ENCODE measurements at places on chromosomes 1 and 21.

- DNase-seq = no peak
These were observed 1.0 kb downstream of the NTMT2 start for GRCh38 chr1:170146720-170147263.

DNA sequence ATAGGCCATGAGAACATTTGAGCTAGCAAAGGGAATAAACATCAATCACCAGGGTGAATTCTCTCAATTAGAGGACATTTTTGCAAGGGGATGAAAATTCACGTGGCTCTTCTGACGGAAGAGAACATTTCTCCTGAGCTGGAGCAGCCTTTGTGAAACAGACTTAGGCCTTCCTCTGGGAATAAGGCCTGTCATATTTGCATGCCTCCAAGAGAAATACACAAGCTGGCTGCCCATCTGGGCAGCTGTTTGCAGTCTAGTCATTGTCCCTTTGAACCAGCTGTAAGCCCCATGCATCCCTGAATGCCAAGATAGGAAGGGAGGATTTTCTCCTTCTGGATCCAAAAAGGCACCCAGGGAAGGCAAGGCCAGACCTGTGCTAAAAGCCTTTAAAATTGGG is 5.5 kb downstream of the LEMD1 start:
- no peak for DNase-seq

- DNase-seq = no peak
These were observed 2.9 kb downstream of the DBT start for GRCh38 chr1:100246738-100247137.

DNA sequence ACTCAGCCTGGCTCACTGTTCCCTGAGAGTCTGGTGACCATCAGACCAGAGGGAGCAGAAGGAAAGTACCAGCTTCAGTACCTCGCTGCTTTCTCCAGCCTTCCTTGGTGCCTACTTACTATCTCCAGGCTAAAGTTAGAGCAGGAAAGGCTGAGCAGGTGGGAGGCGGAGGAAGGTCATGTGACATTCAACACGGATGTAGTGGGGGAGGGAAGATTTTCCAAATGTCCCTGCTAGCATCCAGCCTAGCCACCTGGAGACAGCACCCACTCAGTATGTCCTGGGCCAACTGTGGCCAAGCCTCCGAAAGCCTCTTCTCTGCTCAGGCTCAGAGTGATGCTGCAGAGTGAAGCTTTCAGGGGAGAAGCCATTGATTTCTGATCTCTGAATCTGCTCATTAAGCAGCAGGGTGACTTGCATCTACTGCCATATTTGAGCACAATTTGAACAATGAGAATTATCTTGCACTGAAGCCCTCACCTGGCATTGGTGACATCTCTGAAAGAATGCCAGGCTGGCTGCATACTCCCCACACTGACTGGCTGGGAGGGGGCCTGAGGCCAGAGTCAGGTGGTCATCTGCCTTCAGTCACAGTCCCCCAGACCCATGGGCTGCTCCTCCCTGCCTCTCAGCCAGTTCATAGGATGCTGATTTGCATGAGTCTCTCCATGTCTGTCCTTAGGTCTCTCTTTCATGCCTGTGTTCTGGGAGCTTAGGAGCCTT is 86.2 kb downstream of the KCND3 start:
- no peak for DNase-seq

DNA sequence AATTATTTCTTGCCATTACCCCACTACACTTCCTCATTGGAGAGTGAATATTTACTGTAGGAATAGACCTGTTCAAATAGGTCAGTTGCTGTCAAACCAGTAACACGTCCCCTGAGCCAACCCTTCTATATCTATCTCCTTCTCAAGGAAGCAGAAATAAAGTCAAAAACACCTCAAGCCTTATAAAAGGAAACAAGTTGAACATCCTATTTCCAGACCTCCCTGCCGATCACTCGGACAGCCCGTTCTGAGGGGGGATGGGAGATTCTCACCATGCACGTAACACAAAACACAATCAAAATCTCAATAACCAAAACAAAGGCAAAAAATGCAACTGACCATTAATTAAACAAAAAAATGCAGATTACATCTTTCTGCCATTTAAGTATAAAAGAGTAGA is 121.5 kb upstream of the KRTAP19-8 start:
- no peak for DNase-seq

DNA sequence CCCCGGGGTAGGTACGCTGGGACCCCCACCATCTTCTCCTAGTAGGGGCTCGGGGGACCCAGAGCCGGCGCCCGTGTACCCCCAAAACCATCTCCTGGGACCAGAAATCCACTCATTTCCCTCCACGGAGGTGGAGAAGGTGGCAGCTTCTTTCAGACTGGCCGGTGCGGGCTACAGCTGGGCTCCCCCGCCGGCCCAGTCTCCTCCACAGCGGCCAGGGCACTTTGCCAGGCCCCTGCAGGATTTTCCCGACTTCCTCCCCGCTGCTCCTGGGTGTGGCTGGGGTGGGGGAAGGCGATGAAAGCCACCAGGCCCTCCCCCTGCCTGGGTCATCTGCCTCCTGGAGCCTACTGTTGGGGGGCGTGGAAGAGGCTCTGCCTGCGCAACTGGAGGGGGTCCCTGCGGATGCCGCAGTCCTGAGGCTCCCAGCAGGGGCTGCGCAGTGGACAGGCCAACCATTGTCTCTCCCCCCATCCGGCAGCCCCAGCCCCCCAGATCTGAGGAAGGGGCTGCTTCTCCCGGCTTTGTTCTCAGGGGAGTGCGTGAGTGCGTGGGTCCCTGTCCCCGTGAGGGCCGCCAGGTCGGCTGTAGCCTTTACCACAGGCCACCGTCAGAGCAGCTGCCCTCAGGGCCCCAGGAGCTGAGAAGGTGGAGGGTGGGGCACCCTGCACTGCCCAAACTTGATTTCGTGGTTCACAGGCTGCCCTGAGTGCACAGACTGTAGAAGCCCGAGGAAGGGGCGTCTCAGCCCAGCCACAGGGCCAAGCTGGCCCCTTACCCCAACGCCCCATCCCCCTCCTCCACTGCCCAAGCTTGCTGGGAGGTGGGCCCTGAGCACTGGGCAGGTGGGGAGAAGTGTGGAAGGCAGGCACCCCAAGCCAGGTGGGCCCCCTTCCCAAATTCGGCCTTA is 1.3 kb downstream of the AGRN start:
- peak; percentile 86 for DNase-seq

DNA sequence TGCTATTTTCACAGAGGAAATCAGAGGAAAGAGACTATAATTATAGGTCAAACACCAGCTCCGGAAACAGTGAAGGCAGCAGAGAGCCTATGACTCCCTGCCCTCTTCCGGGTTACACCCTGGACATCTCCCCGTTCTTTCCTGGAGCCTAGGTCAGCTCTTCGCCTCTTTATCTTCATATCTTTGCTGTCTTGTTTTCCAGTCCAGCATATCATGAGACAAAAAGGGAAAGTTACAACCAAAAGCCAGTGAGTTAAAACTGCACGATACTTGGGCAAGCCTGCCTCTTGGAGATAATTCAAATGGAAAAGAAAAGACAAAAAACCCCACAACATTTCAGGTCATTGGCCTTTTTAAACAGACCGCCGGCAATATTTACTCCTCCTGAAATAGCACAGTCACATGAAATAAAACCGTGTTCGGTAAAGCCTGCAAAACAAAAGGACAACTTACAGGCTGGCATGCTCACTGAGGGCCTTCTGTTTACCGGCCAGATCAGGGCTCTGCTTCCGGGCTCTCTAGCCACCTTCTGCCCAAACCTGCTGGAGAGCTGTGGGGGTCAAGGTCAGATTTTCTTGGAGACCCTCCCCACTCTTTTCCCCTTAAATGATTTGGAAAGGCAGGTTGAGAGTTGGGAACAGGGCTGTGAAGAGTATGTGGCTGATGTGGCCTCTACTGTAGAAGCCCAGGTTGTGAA is 42.8 kb upstream of the PPP2R5A start:
- no peak for DNase-seq

GRCh38 chr1:46692811-46693770 is 21.4 kb downstream of the TEX38 start:
- no peak for DNase-seq

DNA sequence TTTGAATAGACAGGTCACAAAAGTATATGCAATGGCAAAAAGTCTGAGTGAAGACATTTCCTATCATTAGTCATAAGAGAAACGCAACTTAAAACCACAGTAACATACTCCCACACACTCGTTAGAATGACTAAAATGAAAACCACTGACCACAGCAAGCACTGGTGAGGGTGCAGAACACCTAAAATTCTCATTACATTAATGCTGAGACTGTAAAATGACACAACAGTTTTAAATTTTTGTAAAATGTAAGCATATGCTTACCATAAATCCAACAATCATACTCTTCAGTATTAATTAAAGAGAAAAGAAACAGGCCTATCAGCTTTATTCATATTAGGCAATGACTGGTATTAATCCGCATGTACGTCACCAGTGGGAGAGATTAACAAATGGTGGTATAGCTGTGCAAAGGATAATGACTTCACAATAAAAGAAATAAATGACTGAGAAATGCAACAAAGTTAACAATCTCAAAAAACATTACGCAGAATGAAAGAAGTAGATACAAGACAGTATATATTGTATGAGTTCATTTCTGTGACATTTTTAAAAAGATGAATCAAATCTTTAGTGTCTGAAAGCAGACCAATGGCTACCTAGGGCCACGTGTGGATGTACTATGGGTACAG is 253.5 kb downstream of the AKT3 start:
- DNase-seq = peak; percentile 85

DNA sequence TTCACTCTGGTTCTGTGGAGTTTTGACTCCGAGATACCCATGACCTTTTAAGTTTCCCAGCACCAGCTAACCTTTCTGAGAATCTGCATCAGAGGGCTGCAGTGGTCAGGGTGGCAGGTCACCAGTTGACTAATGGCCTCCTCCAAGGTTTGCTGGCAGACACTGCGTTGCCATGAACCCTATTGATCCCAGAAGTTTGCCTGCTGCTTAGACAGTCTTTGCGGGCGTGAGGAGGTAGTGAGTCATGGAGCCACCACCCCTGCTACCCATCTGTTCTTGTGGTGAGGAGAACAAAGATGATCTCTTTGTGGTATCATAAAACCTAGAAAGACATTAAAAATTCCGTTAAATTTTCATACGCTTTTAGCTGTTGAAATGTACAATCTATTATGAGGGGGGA is 180.4 kb downstream of the FGGY start:
- no peak for DNase-seq

DNA sequence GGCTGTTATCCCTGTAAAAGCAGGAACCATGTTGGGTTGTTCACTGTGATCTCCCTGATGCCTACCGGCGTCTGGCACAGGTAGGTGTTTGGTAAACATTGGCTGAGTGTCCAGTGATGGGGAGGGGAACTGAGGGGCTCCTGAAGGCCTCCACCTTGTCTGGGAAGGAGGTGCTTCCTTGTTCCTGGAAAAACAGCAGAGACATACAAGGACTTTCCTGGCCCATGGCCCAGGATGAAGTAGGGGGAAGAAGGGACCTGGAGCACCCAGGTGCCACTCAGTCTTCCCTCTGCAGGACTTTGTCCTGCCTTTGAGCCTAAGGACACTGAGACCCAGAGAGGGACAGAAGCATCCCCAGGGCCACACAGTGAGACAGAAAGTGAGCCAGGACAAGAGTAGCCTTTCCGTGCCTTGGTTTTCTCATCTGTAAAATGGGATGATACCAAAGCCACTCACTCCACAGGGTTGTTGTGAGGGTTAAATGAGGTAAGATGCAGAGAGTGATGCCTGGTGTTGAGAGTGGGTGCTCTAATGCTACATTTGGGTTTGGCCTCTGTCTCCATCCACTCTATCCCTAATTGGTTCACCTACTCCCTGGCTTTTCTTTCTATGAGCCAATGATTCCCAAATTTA is 6.1 kb upstream of the HEYL start:
- no peak for DNase-seq

- DNase-seq = no peak
These were observed 29.5 kb downstream of the DLGAP3 start for GRCh38 chr1:34899906-34900305.

GRCh38 chr21:36676039-36676950 is 22.6 kb upstream of the SIM2 start:
- no peak for DNase-seq

DNA sequence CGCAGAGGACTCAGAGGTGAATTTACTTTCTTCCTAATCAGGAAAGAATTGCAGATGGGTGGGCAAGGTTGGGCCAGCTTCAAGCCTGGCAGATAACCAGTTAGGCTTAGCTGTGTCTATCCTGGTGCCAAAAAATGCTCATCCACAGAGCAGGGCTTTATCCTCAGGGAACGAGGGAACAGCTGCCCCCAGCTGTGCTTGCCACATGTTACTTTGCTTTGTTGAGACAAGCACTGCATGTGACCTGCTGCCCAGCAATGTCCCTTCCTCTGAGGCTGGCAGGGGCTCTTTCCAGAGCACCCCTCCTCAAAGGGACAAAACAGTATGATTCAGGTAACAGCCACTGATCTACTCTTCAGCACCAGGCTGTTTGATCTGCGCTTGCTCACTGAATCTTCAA is 505.1 kb upstream of the USP24 start:
- DNase-seq = no peak

- DNase-seq = peak; percentile 71
These were observed 62.3 kb downstream of the PTGS2 start for GRCh38 chr1:186617926-186618325.

- DNase-seq = no peak
These were observed 124.5 kb downstream of the TSEN15 start for GRCh38 chr1:184176058-184176457.

DNA sequence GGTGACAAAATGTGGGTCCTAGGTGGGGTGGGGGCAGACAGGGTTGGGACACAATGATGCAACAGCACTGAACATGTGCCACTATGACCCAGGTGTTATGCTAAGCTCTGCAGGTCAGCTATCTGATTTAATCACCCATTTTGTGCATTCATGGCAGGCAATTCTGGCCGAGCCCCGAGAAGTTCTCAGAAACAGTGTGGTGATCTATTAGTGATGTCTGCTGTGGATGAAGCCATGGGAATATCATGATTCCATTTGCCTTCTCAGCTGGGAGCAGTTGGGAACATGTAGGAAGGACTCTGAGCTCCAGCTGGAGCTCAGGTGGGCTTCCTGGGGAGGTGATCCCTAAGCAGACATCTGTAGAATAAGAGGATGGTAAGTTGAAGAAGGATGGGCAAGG is 194.0 kb upstream of the POU3F1 start:
- DNase-seq = no peak

DNA sequence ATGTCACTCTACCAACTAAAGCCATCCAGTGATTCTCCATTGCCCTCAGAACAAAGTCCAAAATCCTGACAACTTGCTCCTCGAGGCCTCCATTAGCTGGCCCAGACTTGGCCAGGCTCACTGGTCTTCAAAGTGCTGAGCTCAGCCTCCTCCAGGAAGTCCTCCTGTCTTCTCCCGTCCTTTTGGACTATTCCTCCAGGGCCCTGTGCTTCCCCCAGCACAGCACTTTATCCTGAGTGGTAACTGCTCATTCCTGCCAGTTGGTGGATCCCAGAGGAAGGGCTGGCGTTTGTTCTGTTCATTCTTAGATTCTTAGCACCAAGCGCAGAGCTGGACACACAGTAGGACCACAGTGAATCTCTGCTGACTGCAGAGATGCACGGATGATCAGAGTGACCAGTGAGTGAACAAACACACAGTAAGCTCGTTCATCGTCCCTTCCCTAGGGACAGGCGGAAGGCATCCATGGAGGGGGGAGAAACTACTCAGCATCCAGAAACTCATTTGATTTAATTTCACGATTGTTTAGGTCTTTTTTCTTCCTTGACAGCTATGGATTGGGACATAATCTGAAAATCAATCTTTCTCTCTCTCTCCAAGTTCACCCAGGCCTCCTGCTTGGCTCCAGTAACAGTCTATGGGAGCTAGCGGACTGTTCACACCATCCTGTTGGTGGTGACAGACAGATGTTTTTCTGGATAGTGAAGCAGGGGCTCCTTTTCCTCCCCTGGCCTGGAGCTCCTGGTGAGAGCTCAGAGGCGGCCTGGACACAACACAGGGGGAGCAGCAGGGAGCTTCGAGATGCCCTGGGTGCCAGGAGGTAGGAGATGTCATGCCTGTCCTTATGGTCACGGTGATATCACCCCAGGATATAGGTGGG is 180.2 kb downstream of the PTPRU start:
- no peak for DNase-seq

GRCh38 chr1:2539312-2539907 is 9.3 kb upstream of the HES5 start:
- no peak for DNase-seq

All from inflammatory macrophage treated with lipopolysaccharide for 1 hour (primary cell).